ENCODE measurements at places on chromosomes 2 and 18.

- peak; percentile 76 for DNase-seq
Observed at GRCh38 chr2:227106845-227107759, 56.9 kb downstream of the COL4A4 start.

DNA sequence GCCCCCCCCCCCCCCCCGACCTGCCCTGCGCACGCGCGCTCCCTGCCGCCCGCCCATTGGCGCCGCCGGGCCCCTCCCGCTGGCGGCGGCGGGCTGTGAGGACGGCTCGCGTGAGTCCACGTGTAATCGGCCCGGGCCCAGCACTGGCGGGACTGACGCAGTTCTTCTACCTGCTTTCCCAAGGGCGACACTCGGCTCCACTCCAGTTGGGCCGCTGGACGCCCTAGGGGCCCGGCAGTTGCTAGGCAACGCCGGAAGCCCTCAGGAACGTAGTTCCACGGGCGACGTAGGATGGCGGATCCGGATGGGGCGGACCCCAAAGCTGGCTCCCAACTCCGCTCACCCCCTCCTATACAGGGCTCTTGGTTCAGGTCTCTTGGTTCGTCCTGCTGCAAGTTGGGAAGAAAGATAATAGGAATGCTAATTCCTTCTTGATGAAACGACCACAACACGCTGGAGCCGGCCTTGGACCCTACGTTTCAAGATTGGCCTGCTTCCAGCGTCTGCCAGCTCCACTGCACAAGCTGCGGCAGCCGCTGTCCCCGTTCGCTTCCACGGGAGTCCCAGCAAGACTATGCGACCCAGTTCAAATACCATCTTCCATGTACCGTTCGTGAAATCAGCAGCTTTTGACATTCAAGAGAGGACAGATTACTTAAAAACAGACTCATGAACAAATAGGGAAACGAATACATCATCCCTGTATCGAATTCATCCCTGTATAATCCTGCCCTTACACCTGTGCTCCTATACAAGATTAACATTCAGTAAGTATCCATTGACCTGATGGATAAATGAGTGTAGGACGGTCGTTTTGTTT is 415 bp upstream of the MCFD2 start:
- peak; percentile 83 for DNase-seq

GRCh38 chr2:85309699-85310321 is 18.0 kb downstream of the TGOLN2 start:
- DNase-seq, result no peak

DNA sequence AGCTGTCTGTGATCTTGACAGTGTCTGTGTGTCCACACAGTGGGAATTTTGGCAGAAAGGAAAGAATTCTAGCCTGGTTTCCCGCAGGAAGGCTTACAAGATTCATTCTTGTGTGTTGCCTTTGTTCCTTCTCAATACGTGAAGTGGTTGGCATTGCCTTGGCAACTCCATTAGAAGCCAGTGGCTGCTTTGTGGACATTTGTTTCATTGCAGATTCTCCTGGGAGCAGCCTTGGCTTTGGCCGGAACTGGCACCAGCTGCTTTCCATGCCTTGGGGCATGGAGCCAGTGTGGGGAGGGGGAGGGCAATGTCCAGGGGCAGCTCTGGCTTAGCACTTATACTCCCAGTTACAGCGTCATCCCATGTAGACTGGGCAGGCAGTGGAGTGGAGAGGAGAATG is 39.4 kb downstream of the KIF5C start:
- no peak for DNase-seq

- no peak for DNase-seq
Observed at GRCh38 chr2:239818086-239818485, 207.1 kb downstream of the NDUFA10 start.

GRCh38 chr2:40751981-40752380 is 300.1 kb upstream of the SLC8A1 start:
- peak; percentile 48 for DNase-seq

DNA sequence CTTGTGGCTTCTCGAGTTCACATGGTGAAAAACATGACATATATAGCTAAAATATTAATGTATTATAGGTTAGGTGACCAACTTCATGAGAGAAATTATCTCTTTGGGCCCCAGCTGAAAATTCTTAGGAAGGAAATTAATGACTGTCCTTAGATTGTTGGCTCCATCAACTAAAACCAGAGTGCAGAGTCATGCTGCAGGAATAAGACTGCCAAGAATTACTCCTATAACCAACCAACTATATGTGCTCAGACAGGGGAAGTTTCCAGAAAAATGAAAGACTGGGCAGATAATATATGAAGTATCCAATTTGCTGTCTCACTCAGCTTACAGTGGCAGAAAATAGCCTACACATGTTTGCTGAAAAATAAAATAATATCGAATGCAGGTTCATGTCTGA is 71.0 kb upstream of the TMEFF2 start:
- DNase-seq, result peak; percentile 46

DNA sequence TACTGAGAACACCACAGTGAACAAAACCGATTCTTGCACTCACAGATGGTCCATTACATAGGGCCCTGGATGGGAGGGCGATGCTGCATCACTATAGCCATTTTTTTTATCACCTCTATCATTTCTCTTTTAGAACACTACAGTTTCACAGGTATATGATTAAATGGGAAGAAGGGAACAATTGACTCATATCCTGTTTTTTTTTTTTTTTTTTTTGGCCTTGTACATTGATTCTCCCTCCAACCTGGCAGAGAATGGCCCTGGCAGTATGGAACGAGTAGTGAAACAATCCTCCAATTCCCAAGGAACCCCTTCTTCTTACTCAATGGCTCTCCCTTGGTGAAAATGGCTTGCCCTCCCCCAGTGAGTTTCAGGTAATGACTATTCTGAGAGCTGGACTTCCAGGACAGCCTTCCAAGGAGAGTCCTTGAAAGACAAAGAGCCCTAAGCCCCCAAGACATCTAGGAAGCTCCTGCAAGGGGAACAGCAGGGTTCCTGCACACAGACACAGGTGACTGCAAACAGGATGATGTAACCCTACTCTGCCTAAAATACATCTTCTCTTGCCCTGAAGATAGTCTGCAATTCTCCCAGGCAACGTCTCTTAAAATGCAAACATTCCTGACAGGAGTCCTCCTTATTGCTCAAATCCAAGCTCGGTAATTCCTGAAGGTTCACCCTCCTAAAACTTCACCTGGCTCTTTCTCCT is 405.4 kb downstream of the SETBP1 start:
- no peak for DNase-seq

DNA sequence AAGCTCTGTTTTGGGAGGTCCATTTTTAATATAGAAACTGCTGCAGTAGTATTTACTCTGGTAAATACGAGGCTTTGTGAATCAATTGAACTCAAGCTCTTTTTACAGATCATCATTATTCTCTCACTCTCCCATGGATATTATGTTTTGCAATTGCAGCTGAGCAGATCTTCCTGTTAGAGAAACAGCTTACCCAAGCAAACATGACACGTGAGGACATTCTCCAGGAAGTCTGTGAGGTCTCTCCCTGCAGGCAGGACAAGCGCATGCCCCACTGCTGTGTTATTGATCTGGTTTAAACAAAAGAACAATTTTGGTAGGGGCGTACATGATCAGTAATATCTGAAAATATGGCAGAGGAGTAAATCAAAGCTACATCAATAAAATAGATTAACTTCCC is 72.1 kb downstream of the COL6A3 start:
- peak; percentile 65 for DNase-seq

- DNase-seq, result no peak
Observed at GRCh38 chr2:215695861-215696260, 260.0 kb upstream of the FN1 start.
